ENCODE measurements at places on chromosomes 13 and 19.

DNA sequence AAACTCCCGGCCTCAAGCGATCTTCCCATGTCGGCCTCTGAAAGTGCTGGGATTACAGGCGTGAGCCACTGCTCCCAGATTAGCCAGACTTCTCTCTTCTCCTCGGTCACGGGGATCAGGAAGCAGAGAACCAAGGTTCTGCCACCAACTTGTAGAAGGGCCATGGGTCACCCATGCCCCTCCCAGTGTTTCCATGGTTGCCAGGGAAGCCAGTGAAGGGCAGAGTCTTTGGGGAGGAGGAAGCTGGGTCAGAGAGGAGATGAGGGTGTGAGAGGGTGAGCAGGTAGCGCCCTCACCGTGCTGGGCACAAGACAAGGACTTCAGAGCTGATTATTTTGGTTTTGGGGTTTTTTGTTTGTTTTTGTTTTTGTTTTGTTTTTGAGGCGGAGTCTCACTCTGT lies 77.1 kb downstream of the GNG7 start:
- DNase-seq = no peak

DNA sequence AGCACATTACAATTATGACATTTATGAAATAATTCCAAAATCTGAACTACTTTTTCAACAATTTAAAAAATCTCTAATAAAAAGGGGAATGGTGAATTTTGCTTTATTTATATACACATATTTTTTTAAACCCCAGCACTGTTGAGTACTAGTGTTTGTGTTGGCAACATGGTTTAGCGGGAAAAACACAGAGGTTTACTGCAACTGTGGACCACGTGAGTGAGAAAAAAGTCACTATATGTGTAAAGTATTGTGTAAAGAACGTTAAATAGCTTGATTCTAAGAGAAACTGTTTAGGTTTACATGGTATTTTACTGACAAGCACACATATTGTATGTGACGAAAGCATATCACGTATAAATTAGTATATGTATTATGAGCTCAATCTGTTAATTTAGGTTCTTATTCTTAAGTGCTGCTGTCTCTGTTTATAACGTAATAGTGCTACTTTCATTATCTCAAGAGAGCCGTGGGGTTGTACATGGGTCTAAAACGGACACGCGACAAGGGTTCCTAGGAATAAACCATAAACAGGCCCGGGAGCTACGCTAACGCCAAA lies 617 bp downstream of the SKA3 start:
- DNase-seq = no peak

- no peak for DNase-seq
Measured at GRCh38 chr19:2942928-2943640, 1.7 kb downstream of the ZNF77 start.

DNA sequence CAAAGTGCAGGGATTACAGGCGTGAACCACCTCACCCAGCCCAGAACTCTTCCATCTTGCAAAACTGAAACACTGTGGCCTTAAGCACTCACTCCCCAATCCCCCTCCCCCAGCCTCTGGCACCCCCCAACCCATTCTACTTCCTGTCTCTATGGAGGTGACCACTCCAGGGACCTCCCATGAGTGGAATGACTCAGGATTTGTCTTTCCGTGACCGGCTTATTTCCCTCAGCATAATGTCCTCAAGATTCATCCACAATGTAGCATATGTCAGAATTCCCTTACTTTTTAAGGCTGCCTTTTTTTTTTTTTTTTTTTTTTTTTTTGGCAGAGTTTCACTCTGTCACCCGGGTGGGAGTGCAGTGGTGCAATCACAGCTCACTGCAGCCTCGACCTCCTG lies 3.6 kb upstream of the F2RL3 start:
- no peak for DNase-seq

GRCh38 chr13:24716011-24716410 lies 35.8 kb downstream of the ATP12A start:
- no peak for DNase-seq

DNA sequence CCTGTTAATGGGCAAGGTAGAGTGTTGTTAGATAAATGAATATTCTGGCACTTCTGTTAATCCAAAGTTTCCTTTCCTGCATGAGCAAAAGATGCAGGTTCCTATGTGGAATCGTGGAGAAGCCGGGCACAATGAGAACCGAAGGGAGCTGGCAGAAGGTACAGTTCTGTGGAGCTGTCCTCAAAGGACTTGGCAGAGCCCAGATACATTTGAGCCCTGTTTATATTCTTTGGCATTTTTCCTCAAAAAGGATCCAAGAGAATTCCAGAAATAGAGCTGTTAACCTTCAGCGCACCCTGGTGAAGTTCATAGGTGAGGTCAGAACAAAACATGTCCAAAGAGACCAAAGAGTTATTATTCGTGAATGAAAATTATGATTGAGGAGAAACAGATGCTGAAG lies 4.0 kb upstream of the DLEU7 start:
- no peak for DNase-seq

DNA sequence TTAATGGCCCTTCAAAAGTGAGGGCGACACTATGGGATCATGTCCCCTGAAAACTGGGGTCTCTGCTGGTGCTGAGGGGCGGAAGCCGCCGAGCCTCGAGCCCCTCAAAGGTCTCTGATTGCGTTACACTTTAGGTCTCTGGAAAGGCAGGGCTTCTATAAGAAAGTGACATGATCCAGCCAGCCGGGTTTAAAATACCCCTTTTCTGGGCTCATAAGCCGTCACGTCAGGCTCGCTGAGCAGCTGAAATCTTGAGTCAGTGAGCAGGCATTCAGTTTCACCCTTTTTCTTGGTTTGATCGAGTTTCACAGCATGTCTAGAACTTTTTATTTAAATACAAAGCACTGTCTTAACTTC lies 600 bp upstream of the HMGB1 start:
- no peak for DNase-seq

GRCh38 chr13:105952233-105952972 lies 583.1 kb downstream of the EFNB2 start:
- DNase-seq = no peak

DNA sequence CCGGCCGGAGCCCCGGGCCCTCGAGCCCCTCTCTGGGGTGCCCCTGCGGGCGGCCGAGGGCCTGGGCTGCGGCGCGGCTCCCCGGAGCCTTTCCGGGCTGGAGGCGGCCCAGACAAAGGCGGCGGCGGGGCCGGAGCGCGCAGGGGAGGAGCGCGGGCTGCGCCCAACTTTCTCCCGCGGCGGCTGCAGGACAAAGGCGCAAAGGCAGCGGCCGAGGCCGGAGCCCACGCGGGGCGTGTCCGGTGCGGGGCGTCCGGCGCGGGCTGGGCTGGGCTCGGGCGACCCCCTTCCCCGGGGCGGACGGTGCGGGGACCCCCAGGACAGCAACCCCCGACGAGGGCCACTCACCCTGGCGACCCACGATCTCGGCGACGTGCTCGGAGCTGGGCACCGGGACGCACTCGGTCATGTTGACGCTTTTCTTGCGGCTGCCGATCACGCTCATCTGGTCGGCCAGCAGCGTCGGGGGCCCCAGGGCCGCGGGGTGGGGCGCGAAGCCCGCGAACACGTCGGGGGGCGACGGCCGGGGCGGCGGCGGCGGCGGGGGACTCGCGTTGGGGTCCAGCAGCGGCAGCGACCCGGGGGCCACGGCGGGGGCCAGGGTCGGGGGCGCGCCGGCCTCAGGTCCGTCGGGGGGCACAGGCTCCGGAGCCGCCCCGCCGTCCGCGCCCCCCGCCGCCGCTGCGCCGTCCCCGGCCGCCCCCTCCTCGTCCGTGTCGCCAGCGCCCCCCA lies 843 bp downstream of the MEX3D start:
- no peak for DNase-seq

- DNase-seq = peak; percentile 17
Measured at GRCh38 chr13:23979361-23980159, 82.3 kb upstream of the C1QTNF9B start.

GRCh38 chr13:110330491-110331011 lies 23.5 kb downstream of the COL4A2 start:
- no peak for DNase-seq

DNA sequence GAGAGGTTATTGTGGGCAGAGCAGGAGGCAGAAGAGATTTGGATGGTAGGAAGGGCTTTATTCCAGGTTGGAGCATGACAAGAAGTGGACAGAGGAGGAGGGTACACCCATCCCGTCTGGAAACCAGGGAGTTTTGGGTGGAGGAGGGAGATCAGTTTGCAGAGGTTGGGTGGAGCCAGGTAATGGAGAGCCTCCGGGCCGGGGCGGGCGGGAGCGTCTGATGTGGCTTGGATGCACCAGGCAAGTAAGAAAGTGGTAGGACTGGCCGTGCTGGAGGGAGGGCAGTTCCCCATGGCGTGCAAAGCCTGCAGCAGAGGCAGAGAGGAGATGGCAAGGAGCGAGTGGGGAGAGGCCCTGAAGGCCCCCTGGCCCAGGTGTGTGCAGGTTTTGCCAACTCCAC lies 10.9 kb downstream of the IGFLR1 start:
- no peak for DNase-seq

DNA sequence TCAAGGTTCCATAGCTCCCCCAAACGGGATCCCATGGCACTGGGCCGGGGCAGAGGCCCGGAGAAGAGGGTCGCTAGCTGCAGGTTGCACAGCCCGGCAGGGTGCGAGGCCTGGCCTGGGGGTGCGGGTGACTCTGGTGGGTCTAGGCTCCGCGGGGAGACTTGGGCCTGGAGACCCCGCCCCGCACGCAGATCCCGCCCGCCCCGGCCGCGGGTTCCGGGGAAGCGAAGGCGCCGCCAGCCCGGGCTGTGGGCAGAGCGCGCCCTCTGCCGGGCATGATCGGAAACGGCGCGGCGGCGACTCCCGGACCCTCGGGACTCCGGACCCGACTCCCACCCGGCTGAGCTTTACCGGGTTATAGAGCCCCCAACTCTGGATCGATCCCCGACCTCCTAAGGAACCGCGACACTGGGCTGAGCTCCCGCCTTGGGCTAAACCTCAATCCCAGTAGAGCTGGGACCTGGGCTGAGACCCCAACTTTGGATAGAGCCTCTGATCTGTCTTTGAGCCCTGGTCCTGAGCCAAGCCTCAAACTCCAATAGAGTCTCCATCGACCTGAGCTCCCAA lies 3.1 kb upstream of the TNFAIP8L1 start:
- peak; percentile 61 for DNase-seq

- no peak for DNase-seq
Measured at GRCh38 chr13:106156468-106156867, 379.0 kb downstream of the EFNB2 start.

- DNase-seq = no peak
Measured at GRCh38 chr13:90492872-90493271, 854.6 kb upstream of the MIR17HG start.

GRCh38 chr13:32811297-32811800 lies 204.9 kb upstream of the KL start:
- no peak for DNase-seq

- no peak for DNase-seq
Measured at GRCh38 chr13:21686751-21687391, 16.0 kb downstream of the FGF9 start.

DNA sequence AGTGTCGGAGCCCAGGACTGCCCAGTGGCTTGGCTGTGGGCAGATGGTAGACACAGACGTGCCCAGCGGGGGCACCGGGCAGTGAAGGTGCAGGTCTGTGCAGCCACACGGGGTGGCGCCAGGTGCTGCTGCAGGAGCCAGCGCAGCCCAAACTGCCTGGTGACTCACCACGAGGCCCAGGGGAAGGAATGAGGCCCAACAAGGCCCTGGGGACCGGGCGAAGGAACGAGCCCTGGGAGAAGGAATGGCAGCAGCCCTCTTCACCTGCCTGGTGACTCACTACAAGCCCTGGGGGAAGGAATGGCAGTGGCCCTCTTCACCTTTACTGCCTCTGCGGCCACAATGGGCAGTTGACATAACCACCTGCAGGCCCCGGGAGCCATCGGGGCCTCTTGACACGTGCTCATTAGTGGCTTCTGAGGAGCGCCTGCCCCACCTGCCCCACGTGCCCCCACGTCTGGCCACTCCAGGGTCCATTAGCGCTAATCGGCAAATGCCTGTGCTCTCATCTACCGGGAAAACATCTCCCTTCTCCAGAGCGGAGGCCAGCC lies 9.3 kb downstream of the MED16 start:
- DNase-seq = no peak

- DNase-seq = no peak
Measured at GRCh38 chr13:59510386-59510785, 653.3 kb downstream of the DIAPH3 start.

- no peak for DNase-seq
Measured at GRCh38 chr13:54573186-54573585, 1544.6 kb downstream of the OLFM4 start.

DNA sequence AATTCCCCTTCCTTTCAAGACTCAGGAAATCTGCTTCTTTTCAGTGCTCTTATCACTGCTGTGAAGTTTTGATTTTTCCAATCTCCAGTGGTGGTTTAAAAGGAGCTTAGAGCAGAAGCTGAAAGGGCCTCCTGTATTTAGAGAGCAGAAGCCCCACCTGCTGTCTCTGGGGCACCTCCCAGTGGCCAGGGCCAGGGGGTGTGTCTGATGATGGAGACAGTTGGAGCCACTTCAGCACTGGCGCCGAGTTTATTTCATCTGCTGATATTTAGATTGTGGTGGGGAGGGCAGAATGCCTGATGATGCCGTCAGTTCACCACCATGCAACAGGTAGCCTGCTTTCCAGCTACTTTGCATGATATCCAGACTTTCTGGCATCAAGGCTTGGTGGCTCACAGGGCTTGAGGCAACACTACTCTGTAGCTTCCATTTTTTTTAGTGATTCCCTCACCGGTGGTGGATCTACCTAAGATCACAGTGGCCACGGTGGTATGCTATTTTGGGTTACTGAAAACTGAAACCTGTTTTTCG lies 371.9 kb downstream of the KCNRG start:
- no peak for DNase-seq

DNA sequence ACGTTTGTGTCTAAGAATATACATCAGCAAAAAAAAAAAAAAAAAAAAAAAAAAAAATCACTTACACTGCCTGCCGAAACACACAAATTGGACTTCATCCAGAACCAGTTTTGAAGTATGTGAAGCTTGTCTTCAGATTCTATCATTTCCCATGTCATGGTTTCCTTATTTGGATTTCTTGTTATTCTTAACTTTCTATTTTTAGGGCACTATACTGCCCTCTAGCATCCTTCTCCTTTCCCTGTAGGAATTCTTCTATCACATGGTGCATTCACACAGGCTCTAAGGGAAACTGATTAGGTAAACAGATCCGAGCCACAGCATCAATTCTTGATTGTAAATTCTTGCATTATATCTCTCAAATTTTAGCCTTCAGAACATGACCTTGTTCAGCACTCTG lies 1507.5 kb downstream of the OLFM4 start:
- DNase-seq = no peak

- no peak for DNase-seq
Measured at GRCh38 chr19:23823952-23824389, 65.3 kb upstream of the ZNF681 start.

Measured in activated gamma-delta T cell treated with anti-CD3 and anti-CD28 coated beads, Interleukin-2, amount 50 U/mL, for 16 hours (primary cell).